EH (cell line): ENCODE measurements at places on chromosomes 16 and 17.

DNA sequence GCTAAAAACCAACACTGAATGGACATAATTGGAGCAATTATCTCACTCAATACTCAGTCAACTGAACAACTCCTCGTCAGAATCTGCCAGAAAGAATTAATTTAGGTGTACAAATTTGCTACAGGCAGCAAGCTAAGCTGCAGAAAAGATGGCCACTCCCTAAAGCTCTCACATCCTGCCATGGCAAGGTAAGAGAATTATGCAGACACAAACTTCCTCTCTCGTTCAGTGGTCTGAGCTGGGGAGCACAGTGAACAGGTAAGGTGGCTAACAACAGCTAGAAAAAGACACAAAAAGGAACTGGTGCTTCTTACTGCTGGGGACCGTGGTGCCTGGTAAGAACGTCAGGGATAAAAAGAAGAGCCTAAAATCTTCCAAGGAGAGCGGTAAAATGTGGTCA is 74.9 kb upstream of the BCAR1 start:
- no peak for DNase-seq

GRCh38 chr17:29359777-29360176 is 30.4 kb upstream of the TAOK1 start:
- no peak for DNase-seq

DNA sequence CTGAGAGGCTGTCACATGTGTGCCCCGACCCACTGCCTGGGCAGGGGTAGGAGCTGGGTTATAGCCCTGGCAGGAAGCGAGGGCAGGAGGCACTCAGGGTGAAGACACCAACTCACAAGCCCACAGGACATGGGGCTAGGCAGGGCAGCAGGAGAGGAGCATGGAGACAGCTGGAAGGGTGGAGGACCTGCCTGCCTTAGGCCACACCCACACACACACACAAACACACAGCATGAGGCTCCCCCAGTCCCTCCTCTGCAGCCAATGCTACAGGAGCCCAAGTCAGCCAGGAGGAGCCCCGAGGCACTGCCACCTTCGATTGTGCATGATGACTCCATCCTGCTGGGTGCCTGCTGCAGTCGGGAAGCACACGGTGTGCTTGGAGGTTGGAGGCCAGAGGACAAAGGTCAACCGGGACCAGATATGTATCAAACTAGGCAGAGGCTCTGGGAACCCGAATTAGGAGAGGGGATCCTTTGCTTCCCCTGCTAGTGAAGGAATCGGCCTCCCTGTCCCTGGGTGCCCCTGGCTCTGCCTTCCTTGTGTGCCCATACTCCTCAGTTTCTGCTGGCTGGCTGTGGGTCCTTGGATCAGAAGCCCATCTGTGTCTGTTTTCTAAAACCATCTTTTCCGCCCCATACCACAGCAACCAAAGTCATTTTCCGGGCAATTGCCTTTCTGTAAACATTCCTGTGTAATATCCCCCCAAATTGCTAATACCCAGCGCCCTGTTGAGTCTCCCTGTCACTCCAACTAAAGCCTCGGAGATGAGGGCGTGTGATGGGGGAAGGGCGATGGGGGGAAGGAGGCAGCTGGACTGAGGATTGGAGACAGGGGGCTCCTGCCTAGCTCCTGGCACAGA is 20.5 kb downstream of the SRCIN1 start:
- DNase-seq: no peak

DNA sequence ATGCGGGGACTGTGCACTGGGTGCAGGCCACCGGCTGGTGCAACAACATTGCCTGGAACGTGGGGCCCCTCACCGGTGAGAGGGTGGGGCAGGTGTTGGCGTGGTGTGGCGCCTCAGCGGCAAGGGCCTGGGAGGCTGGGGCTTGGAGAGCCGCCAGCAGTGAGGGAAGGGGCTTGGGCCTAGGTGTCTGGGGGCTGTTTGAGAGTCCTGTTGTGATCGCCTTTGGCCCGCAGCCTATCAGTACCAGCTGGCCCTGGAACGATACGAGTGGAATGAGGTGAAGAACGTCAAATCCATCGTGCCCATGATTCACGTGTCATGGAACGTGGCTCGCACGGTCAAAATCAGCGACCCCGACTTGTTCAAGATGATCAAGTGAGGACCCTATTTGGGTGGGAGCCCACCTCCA is 2.6 kb upstream of the TMEM88 start:
- no peak for DNase-seq

GRCh38 chr16:27781195-27781524 is 231.2 kb downstream of the KATNIP start:
- DNase-seq: no peak

DNA sequence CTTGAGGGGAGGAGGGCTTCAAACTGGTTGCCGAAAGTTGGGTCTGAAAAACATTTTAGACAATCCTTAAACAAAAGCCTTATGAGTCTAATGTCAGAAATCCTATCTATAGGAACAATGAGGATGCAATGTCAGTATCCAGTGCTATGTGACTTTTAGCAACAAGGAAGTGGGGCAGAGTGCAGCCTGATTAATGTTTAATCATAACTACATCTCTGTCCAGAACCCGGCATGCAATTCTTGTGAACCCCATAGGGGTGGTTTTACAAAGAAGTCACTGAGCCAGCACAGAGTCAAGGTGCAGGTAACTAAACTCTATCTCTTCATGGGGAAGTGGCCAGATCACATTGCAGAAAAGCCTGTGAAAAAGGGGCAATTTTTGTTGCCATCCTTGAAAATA is 267.5 kb downstream of the HS3ST4 start:
- DNase-seq: no peak
